ENCODE measurements at places on chromosomes 6 and 20.

DNA sequence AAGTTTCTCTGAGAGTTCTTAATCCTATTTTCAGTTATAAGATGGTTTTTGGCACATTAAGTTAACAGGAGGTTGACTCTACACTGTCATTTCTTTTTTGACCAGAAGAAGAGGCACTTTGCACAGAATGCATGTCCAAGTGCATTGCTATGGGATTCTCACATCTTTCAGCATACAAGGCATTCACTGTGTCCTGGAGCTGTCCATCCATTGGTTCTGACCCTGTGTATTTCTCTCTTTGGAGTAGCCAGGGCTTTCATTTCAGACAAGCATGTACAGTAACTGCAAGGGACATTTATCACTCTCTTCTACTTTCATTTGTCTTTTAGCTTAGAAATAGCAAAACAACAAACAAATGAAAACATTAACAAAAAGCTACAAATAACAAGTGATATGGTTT lies 275.1 kb upstream of the IMPG1 start:
- DNase-seq, result no peak

DNA sequence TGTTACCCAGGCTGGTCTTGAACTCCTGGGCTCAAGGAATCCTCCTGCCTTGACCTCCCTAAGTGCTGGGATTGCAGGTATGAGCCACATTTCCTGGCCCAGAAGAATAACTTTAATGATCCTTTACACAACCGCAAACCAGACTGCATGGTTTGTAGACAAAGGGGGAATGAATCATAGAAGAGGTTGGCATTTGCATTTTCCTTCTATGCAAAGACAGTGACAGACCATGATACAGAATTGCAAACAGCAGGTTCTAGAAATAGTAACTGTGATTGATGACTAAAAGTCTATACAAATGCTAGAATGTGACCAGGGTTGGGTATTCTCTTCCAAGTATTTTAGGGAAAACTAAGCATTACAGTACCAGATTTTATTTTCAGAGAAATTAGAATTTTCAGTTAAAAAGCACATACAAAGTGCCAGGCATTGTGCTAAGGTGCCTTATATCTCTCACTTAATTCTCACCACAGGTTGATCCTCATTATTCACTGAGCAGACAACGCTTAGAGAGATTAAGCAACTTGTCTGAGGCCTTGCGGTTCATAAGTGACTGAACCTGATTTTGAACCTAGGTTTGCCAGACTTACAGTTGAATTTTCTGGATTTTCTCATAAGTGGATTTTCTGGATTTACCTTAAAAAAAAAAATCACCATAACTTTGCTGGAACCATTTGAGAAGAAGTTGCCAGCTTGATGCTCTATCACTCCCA lies 146.6 kb downstream of the ZFAND3 start:
- no peak for DNase-seq

DNA sequence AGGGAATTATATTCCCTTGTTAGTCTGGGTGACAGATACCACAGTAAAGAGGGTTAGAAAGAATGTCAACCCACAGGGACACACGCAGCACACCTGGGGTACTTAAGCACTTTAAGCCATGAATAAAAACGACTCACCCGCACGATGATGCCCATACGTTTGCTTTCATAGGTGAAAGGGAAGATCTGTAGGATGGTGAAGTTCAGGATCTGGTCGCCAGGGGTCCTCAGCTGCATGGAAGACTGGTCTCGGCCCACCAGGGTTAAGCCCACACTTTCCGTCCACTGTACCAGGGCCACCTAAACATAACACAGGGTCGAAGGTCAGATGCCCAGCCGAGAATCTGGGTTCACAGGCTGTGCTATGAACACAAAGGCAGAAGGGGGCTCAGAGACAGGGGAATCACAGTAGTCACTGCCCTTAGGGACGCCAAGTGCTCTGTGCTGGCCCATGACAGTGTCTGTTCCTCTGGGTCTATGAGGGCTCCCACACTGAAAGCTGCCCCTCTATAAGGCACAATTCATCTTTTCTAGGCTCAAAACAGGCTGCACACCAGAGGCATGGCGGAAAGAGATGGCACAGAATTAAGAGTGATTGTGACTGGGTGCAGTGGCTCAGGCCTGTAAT lies 96.8 kb upstream of the NFATC2 start:
- DNase-seq, result no peak

- peak; percentile 14 for DNase-seq
Measured at GRCh38 chr6:64591676-64592036, 956.1 kb downstream of the PHF3 start.

GRCh38 chr20:57493091-57493615 lies 31.8 kb downstream of the CTCFL start:
- DNase-seq, result no peak

- no peak for DNase-seq
Measured at GRCh38 chr6:135298455-135298854, 117.3 kb downstream of the MYB start.
